Stimulated activated CD8-positive, alpha-beta memory T cell treated with anti-CD3 and anti-CD28 coated beads, Interleukin-7, amount 100 ng/mL, for 1 hour (primary cell): ENCODE measurements at places on chromosomes 1 and 21.

DNA sequence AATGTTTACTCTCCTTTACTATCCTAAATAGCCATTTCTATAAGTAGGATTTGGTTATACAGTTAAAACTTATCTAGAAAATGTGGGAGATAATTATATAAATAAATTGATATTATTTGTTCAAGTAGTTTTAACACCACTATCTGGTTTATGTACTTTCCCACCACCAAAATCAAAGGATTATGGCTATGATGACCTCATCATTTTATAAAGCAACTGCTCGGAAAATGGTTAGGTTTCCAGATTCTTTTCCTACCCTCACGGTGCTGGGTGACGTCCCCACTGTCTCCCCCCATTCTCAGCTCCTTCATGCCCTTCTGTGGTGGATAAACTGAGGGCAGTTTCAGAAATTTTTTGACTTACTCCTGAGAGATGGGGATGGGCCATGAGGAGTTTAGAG is 1011.8 kb upstream of the ADGRL4 start:
- DNase-seq = no peak

GRCh38 chr1:83626603-83627002 is 372.3 kb downstream of the TTLL7 start:
- DNase-seq = no peak

- DNase-seq = no peak
These were observed at the start of gene EVA1B for GRCh38 chr1:36323636-36324352. Gene EVA1B (minus strand): TSS chr1:36323645. CDS start chr1:36323037, 608 bp downstream.

DNA sequence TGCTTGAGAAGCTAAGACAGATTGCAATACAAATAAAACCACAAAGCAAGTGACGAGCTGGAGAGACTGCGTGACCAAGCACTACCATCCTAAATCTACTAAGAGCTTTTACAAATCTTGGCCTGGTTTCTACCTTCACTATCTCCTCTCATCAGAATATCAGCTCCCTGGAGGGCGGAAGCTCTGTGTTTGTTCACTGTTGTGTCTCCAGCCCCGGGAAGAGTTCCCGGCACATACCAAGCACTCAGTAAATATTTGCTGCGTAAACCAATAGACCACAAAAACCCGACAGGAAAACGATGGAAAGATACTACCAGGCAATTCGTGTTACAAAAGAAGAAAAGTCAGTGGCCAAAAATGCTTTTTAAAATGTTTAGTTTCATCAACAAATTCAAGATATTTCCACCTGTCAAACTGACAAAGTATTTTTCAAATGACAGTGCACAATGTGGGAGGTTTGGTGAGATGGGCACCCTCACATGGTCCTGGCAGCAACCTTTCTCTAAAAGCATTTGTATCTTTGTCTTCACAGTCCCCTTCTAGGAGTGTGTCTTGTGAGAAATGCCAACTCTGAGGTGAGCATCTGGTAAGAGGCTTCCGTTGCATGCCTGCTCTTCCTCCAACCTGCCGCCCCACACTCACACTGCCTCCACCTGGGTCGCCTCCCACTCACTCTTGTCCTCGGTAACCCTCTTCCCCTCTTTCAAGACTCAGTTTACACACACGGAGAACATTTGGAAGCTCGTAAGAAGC is 34.7 kb downstream of the SLC1A7 start:
- DNase-seq = no peak

- DNase-seq = no peak
These were observed 156.7 kb downstream of the SYT2 start for GRCh38 chr1:202553560-202554038.

GRCh38 chr1:52157582-52157981 is 15.7 kb downstream of the ZFYVE9 start:
- no peak for DNase-seq

DNA sequence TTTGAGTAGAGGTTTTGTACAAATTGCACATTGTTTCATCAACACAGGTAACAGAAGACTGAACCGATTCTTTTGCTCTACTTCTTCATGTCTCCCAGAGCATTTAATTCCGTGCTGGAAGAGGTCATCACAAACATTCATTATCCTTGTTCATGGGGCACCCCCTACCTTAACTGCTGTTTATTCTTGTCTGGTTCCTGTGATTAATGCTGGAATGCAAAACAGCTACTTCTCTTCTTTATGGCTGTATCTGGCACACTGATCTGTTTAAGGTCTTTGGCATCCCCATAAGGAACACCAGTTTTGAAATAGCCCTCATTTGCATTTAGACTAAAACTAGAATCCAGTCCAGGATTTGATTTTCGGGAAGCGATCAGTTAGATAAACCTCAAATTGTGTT is 42.2 kb downstream of the NTNG1 start:
- no peak for DNase-seq
